ENCODE measurements at places on chromosomes 11 and 22. TPM values are rescaled to one million over a fixed set of nuclear protein-coding genes. Genes with fewer than 3 reads are reported as not detected.

Gene MGAT3
- total RNA-seq, result 13.1 TPM

Gene SCT
- total RNA-seq, result not detected

Gene OR5I1
- total RNA-seq, result not detected

Gene PHF5A
- 48.1 TPM for total RNA-seq

Gene KCNE3
- total RNA-seq, result not detected

Gene CHRM1
- not detected for total RNA-seq

Gene UPK3A
- not detected for total RNA-seq

Gene SERPIND1
- not detected for total RNA-seq

Gene BID
- 38.7 TPM for total RNA-seq

Data from activated naive CD4-positive, alpha-beta T cell treated with anti-CD3 and anti-CD28 coated beads, Interleukin-2, amount 10 ng/mL, durations not matched to agents 5 hours and 36 hours (primary cell).